NAMALWA (cell line): ENCODE measurements at places on chromosomes 6 and 20.

- peak; percentile 65 for DNase-seq
These were observed 3.8 kb downstream of the DEK start for GRCh38 chr6:18260448-18261106.

GRCh38 chr20:32078791-32079190 is 26.7 kb downstream of the HCK start:
- DNase-seq = no peak

GRCh38 chr6:170311696-170312095 is 5.1 kb downstream of the FAM120B start:
- no peak for DNase-seq

DNA sequence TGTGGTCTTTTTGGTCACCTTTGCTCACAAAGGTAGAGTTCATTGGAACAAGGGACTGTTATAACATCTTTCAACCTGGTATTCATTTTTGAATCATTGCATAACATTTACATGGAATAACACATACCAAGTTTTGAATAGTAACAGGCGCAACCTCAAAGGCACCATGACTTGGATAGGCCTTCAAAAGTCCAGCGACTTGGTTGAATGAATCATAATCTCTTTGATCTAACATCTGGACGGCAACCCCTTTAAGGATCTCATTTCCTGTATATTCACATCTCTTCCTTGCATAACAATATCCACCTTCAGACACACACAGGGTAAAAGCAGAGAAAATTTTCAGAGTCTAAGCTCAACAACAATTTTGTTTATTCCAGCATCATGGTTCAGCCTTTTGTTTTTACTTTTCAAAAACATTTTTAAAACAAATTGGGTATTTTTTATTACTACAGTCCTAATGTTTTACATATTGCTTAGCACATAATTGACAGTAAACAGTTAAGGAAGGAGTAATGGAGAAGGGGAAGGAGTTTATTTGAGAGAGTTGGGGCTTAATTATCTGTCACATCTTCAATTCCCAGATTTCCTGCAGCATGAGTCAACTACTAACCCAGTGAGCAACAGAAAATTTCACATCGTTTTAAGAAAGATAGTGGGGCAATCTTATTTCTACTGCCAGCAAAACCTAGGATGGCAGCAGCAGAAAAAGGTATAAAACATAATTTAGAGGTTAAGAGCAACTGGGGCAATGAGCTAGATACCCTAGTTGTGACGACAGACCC is 41.8 kb upstream of the F13A1 start:
- peak; percentile 15 for DNase-seq
